Fibroblast of lung (primary cell): ENCODE measurements at places on chromosomes 11 and 22. TPM values are rescaled to one million over a fixed set of nuclear protein-coding genes. Genes with fewer than 3 reads are reported as not detected.

DNA sequence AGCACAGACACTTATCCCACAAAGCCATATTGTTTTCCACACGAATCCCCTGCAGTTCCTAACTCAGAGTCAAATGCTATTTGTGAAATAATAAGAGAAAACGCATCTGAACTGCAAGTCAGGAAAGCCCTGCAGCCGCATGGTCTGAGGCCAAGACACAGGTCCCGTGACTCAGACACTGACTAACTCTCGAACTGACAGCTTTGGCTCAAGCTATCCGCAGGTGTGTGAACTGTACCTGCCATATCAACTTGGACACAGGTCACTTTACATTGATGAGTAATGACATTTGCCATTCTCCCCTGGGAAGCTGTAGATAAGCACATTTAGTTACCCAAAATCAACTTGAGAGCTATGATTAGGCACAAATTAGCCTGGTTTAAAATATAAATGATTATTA is 34.9 kb upstream of the NFRKB start:
- no peak overlapping the region for H3K27ac ChIP-seq
- peaks cover 3% of the 10 kb centered on the region for H3K36me3 ChIP-seq
- no peaks in the 10 kb centered on the region for H3K27me3 ChIP-seq
- no peak for DNase-seq
- no peak overlapping the region for H3K4me3 ChIP-seq

DNA sequence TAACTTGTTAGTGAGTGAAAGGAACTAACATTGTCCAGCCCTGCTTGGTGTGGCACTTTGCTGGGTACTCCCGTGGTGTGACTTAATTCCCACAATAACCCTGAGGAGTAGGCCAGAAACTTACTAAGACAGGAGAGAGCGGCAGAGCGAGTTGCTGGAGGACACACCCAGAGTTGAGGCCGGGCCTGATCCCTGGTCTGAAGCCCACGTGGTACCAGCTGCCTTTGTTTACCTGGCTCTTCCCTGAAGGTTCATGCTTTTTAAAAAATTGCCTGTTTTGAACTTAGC is 594 bp downstream of the MPST start:
- no peaks in the 10 kb centered on the region for H3K27me3 ChIP-seq
- no peaks in the 10 kb centered on the region for H3K36me3 ChIP-seq
- H3K4me1 ChIP-seq = peaks cover 4% of the 10 kb centered on the region
- H3K27ac ChIP-seq = peak overlapping the region; percentile 27
- peak overlapping the region; percentile 88 for H3K4me3 ChIP-seq

GRCh38 chr22:25955323-25955722 is 213.3 kb downstream of the MYO18B start:
- no peaks in the 10 kb centered on the region for H3K4me1 ChIP-seq
- no peaks in the 10 kb centered on the region for H3K36me3 ChIP-seq
- DNase-seq = no peak
- no peak overlapping the region for H3K27ac ChIP-seq
- no peaks in the 10 kb centered on the region for H3K27me3 ChIP-seq

DNA sequence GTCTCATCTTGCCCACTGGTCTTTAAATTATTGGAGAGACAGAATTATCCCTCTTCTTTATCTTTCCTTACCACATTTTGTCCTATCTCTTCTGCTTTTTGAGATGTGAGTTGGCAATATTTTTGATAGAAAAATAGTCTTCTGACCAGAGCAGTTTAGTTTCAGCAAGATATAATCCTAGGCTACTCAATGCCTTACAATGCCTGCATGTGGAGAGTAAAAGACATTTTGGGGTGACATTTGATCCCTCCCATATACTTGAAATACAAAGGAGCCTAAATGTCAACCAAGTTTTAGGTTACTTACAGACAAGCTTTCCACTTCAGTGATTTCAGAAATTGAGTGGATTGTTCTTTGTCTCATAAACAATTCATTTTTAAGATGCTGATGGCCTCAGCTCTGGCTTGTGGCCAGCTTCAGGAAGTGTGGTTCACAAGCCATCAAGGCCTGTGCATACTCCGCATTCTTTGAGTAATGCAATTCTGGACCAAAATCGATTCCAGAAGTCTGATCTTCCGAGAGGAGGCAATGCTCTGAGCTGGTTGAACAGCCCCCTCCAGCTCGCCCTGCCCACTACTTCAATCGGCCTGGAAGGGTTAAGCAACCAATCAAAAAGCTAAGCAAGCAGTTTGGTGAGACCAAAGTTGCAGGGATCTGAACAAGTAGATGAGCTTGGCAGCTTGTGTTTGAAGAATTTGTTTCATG is 274.4 kb downstream of the BLID start:
- no peaks in the 10 kb centered on the region for H3K36me3 ChIP-seq
- peak; percentile 94 for DNase-seq
- H3K4me1 ChIP-seq = peaks cover 5% of the 10 kb centered on the region
- H3K4me3 ChIP-seq = no peak overlapping the region
- no peak overlapping the region for H3K27ac ChIP-seq

DNA sequence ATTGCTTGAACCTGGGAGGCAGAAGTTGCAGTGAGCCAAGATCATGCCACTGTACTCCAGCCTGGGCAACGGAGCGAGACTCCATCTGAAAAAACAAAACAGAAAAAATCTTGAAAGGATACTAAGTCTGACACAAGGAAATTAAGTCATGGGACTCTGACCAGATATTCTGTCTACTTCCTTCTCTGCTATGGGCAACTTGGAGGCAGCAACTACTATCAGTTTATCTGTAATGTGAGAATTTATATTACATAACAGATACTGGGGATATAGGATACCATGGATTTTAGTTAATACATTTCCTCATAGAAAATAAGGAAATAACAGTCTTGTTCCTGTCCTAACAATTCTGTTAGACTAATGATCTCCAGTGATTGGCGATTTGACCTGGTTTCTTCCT is 1.6 kb upstream of the SGSM3 start:
- no peaks in the 10 kb centered on the region for H3K27me3 ChIP-seq
- no peaks in the 10 kb centered on the region for H3K4me1 ChIP-seq
- no peak overlapping the region for H3K4me3 ChIP-seq
- no peak for DNase-seq
- no peak overlapping the region for H3K27ac ChIP-seq
- peaks cover 11% of the 10 kb centered on the region for H3K36me3 ChIP-seq

The AGBL2 gene
- 2.1 and 2.3 TPM in 2 replicates for total RNA-seq

The SGSM1 gene
- total RNA-seq = under 0.01 TPM in 1 of 2 replicates, not detected in the other

The RGL4 gene
- not detected in 2 replicates for total RNA-seq

The MS4A3 gene
- not detected in 2 replicates for total RNA-seq
